ENCODE measurements at places on chromosomes 4 and X. TPM values are rescaled to one million over a fixed set of nuclear protein-coding genes. Genes with fewer than 3 reads are reported as not detected.
A peak's percentile ranks its signal among the peaks of the same experiment; 100 is the strongest.

- no peaks in the 10 kb centered on the region for H3K4me1 ChIP-seq
- H3K4me3 ChIP-seq, result no peak overlapping the region
- H3K36me3 ChIP-seq, result peaks cover 9% of the 10 kb centered on the region
- H3K27me3 ChIP-seq, result no peaks in the 10 kb centered on the region
These were observed 22.6 kb downstream of the HAUS3 start for GRCh38 chr4:2219233-2219760.

The GAGE12H gene
- not detected for total RNA-seq

The CLGN gene
- total RNA-seq, result not detected

DNA sequence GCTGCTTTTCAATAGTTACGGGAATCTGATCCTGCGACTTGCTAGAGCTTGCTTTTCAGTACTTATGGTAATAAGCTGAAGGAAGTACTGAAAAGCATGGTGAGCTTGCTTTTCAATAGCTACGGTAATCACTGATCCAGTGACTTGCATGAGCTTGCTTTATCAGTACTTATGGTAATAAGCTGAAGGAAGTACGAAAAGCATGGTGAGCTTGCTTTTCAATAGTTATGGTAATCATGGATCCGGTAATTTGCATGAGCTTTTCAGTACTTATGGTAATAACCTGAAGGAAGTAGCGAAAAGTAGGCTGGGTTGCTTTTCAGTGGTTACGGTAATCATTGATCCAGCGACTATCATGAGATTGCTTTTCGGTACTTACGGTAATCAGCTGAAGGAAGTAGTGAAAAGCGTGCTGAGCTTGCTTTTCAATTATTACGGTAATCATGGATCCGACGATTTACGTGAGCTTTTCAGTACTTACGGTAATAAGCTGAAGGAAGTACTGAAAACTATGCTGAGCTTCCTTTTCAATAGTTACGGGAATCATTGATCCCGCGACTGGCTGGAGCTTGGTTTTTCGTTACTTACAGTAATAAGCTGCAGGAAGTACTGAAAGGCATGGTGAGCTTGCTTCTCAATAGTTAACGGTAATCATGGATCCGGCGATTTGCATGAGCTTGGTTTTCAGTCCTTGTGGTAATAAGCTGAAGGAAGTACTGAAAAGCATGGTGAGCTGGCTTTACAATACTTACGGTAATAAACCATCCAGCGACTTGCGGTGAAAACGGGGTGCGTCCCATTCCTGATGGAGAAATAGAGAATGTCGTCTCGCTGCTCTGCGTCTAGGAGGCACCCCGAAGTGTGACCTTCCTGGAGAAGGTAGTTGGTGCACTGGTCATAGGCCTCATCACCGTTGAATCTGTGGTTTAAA is 6.5 kb downstream of the CRLF2 start:
- peaks cover 4% of the 10 kb centered on the region for H3K27me3 ChIP-seq
- DNase-seq, result peak; percentile 3
- H3K27ac ChIP-seq, result no peak overlapping the region
- peak overlapping the region; percentile 70 for H3K4me3 ChIP-seq
- no peaks in the 10 kb centered on the region for H3K36me3 ChIP-seq
- peaks cover 42% of the 10 kb centered on the region for H3K4me1 ChIP-seq

DNA sequence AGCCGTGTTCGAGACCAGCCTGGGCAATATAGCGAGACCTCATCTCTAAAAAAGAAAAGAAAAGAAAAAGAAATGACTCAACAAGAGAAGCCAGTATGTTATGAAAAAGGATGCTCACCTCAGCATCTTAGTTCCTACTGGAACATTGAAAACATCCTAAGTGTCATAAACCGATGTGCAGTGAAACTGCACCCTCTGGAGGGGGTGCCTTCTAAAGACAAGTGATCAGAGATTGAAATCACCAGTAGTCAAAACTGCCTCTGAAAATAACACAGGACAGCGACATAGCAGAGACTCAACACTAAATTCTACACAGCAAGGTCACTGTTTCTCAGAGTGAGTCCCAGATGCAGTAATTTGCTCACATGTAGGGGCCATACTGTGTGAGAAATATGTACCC is 28.0 kb upstream of the ATP6AP2 start:
- H3K36me3 ChIP-seq, result no peaks in the 10 kb centered on the region
- H3K4me1 ChIP-seq, result no peaks in the 10 kb centered on the region
- H3K27ac ChIP-seq, result no peak overlapping the region
- DNase-seq, result no peak
- H3K4me3 ChIP-seq, result no peak overlapping the region
- no peaks in the 10 kb centered on the region for H3K27me3 ChIP-seq

DNA sequence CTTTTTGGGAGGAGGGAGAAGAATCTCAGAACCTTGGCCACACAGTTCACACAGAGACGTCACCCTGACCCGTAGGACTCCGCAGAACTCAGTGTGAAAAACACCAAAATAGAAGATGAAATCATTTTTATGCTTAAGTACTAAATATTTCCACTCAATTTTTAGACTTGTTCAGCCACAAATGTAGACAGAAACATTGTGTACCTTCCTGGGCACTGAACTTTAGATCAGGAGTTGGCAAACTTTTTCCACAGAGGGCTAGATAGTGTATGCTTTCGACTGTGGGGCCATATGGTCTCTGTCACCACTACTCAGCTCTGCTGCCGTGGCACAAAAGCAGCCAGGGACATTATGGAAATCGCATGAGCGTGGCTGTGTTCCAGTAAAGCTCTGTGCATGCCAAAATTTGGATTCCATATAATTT is 61.8 kb upstream of the STOX2 start:
- H3K27me3 ChIP-seq, result peaks cover 6% of the 10 kb centered on the region
- H3K4me3 ChIP-seq, result no peak overlapping the region
- H3K4me1 ChIP-seq, result no peaks in the 10 kb centered on the region

The CNGA1 gene
- total RNA-seq, result not detected

The PNMA6A gene
- total RNA-seq, result 0.47 TPM

The KDR gene
- total RNA-seq, result 0.10 TPM

The ATP2B3 gene
- not detected for total RNA-seq

The CXCL13 gene
- total RNA-seq, result not detected

DNA sequence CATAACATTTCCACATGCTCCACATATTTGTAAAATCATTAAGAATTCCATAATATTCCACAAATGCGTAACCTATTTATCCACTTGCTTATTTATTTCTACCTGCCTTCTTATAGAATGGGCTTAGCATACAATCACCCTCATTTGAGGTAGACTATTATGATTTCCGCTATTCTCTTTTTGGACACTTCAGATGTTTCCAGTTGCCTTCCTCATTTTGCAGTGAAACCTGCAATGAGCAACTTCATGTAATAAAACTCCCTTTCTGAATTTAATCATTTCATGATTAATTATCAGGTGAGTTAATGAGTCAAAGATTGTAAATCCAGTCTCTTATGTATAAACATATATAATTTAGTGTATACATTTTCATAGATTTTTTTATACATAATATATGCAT is 58.0 kb downstream of the PPP3CA start:
- no peak for DNase-seq
- H3K36me3 ChIP-seq, result no peaks in the 10 kb centered on the region
- peaks cover 5% of the 10 kb centered on the region for H3K4me1 ChIP-seq

The SYNPO2 gene
- total RNA-seq, result 0.28 TPM

- H3K36me3 ChIP-seq, result no peaks in the 10 kb centered on the region
- H3K27me3 ChIP-seq, result no peaks in the 10 kb centered on the region
- no peak for DNase-seq
- no peak overlapping the region for H3K4me3 ChIP-seq
These were observed 1.0 kb downstream of the SH3BGRL start for GRCh38 chrX:81202943-81203342.

DNA sequence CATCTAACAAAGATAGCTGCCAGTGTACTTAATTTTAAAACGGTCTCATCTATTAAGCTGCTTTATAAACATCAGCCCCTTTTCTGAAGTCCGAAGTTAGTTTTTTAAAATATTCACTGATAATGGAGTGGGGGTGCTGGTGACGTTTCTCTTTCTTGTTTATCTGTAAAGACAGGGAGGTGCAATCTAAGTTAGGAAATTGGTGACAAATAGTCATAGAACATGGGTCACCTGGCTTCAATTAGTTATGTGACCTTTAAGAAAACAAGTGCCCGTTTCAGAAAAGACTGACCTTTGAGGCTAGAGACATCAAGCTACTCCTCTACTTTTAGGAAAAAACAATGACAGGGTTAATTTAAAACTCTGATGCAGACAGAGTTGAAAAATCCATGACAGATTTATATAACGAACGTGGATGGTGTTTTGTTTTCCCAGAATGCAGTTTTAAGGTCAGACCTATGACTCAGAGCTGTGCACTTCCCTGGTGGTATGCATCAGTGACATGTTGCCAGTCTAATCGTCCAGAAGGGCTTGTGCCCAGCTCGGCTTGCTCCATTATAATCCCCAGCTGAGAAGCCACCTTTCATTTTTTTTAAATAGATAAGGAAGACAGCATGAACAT is 38.2 kb downstream of the FHL1 start:
- no peaks in the 10 kb centered on the region for H3K4me1 ChIP-seq
- H3K36me3 ChIP-seq, result no peaks in the 10 kb centered on the region
- H3K4me3 ChIP-seq, result no peak overlapping the region
- H3K27me3 ChIP-seq, result no peaks in the 10 kb centered on the region

DNA sequence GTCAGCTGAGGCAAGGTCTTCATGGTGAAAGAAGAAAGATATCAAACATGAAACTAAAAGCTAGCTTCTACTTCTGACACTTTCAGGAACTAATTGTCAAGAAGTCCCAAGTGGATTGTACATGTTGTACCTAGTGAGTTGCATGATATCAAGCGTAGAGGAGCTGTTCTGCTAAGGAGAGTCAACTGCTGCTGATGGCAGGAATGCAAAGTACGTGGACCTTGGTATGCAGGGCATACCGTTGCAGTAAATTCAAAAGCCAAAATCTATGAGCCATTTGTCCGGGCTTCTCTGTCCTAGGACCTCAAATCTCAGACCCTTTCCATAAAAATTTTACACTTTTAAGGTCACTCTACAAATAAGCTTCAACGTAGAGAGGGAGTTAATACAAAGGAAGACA is 446.2 kb downstream of the KCTD8 start:
- no peak for DNase-seq
- H3K4me1 ChIP-seq, result no peaks in the 10 kb centered on the region
- H3K36me3 ChIP-seq, result no peaks in the 10 kb centered on the region
- no peaks in the 10 kb centered on the region for H3K27me3 ChIP-seq
- H3K27ac ChIP-seq, result no peak overlapping the region

DNA sequence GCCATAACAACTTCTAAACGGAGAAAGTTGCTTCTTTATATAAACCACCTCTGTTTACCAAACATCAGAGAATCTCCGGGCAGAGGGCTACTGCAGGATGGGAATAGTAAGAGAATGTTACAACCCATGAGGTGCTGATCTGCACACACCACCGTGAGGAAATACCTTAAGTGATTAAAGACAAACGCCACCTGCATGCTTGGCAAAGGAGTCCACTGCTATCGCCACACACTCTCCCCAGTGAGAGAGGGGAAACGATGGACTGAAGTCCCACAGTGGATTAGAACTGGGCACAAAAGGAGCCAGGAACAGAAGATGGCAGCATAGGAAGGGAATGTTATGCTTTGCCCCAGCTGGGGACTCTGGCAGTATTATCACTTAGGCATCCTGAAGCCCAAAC is 15.6 kb downstream of the MAML3 start:
- no peak for DNase-seq
- no peaks in the 10 kb centered on the region for H3K27me3 ChIP-seq
- H3K4me3 ChIP-seq, result no peak overlapping the region
- no peak overlapping the region for H3K27ac ChIP-seq

The PRR32 gene
- total RNA-seq, result not detected

DNA sequence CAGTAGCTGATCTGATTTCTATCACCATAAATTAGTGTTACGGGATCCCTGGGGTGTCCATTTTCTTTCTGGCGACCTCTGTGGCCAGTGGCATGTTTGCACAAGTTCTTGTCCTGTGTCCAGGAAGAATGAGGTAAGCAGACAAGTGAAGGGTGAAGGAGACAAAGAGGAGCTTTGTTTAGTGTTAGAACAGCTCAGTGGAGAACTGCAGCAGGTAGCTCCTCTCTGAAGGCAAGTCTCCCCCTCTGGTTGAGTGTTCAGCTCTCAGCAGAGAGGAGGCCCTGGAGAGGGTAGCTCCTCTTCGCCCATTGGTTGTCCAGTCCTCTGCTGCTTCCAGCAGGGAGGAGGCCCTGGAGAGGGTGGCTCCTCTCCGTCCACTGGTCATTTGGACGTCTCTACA is 47.2 kb downstream of the DMP1 start:
- DNase-seq, result no peak
- no peaks in the 10 kb centered on the region for H3K4me1 ChIP-seq
- H3K36me3 ChIP-seq, result no peaks in the 10 kb centered on the region

GRCh38 chr4:110959041-110959643 is 336.3 kb upstream of the PITX2 start:
- H3K4me3 ChIP-seq, result no peak overlapping the region
- no peak overlapping the region for H3K27ac ChIP-seq
- no peaks in the 10 kb centered on the region for H3K4me1 ChIP-seq

DNA sequence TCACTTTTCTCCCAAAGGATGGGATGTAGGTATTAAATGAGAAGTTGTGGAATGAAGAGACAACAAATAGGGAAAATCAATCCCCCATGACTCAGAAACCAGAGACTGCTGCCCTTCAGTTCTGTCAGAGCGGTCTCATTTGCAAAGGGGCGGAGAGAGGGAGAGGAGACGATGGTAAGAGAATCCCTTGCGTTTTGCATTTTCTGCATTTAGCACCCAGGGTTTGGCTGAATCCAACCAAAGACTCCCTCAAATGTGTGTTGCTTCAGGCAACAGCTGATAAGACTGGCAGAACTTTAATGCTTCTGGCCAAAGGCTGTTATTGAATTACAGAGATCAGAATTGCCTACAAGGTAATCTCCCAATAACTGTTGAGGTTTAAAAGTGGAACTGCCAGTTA is 230.2 kb downstream of the EVC2 start:
- no peaks in the 10 kb centered on the region for H3K4me1 ChIP-seq
- H3K27me3 ChIP-seq, result no peaks in the 10 kb centered on the region
- no peaks in the 10 kb centered on the region for H3K36me3 ChIP-seq
- no peak overlapping the region for H3K27ac ChIP-seq
- no peak for DNase-seq

- no peaks in the 10 kb centered on the region for H3K27me3 ChIP-seq
- H3K36me3 ChIP-seq, result no peaks in the 10 kb centered on the region
- no peak overlapping the region for H3K27ac ChIP-seq
These were observed 25.4 kb downstream of the MBNL3 start for GRCh38 chrX:132463411-132463810.

- no peaks in the 10 kb centered on the region for H3K27me3 ChIP-seq
- H3K4me3 ChIP-seq, result no peak overlapping the region
- no peak for DNase-seq
- no peak overlapping the region for H3K27ac ChIP-seq
These were observed 45.1 kb upstream of the PPARGC1A start for GRCh38 chr4:23934915-23935314.

- H3K27ac ChIP-seq, result no peak overlapping the region
- no peak for DNase-seq
- H3K4me1 ChIP-seq, result no peaks in the 10 kb centered on the region
These were observed 181.7 kb upstream of the IGFBP7 start for GRCh38 chr4:57291911-57292310.

Data from T-cell (primary cell).